ENCODE measurements at places on chromosomes 4 and X.

- no peak for DNase-seq
These were observed 88.6 kb downstream of the NR3C2 start for GRCh38 chr4:148353571-148353970.

DNA sequence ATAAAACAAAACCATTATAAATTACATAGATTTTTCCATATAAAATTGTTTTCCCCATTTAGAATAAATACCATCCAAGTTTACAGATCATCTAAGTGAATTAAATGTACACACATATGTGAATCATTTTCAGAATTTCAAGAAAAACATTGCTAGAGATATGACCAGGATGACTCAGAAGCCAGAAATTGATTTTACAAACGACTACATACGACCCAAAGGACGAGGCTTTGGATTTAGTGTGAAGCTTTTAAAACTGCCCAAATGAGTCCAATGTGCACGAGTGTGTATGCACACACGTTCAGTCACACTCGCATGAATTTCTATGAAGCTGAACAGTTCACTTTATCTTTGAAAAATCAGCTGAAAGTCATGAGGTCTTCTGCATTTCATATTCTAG lies 37.9 kb downstream of the MFAP3L start:
- no peak for DNase-seq

DNA sequence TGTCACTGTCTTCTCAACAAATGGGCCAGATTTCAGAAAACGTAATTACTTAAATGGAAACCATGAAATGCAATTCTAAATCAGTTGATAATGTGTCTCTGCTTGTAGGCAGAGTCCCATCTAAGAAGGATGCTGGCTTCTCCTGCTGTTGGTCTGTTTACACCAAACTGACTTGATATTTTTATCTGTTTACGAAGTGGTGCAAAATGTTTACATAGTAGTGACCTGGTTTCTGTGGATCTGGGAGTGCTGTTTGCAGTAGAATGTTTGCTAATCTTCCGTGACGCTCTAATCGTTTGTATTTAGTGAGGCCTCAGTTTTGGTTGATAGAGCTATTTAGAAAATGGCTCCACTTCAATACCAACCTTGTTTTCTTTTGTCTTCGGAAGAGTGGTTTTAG lies 213.5 kb downstream of the VEGFC start:
- DNase-seq: no peak

DNA sequence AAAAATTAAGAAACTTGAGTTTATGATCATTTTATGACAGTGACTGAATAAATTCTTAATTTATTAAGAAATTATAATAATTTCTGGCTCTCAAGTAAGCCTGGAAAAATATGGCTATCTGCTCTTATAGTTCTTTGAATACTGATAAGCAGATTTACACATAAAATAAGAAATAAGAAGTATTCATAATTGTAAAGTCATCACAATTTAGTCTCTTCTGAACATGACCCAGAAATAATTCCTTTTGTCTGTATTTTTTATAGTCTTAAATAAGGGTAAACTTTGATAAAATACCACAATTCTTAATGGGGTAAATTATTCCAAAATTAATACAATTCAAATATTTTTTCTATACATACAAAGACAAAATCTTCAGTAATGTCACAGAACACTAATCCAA lies 72.7 kb downstream of the ANKRD17 start:
- no peak for DNase-seq

DNA sequence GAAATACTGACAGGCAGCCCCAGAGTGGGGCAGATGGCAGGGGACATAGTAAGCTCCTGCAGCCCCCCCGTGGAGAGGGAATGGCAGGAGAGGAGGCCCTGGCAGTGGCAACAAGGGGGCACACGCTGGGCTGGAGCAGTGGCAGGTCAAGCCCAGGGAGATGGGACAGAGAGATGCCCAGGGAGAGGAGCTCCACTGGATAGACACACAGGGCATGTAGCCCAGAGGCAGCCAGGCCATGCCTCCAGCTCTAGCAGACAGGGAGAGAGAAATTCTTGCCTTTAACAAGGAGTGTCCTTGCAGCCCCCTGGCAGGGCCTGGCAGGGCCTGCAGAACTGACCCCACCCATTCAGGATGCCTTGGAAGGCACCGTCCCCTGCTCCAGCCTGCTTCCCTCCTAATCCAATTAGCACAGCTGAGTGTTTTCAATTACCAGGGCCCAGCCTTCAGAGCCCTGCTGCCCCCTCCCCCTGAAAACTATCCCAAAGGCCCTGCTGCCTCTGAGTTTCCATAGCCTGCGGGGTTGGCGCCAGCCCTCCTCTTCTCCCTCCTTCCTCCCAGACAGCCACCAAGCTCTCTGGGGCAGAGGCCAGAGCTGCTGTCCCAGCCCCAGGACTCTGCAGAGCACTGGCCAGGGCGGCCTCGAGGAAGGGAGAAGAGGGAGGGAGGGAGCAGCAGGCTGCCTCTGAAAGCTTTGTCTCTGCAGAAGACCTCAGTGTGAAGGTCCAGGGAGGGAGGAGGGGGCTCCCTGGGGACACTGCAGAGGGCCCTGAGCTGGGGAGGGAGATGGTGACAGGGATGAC lies 12.5 kb downstream of the L1CAM start:
- no peak for DNase-seq

DNA sequence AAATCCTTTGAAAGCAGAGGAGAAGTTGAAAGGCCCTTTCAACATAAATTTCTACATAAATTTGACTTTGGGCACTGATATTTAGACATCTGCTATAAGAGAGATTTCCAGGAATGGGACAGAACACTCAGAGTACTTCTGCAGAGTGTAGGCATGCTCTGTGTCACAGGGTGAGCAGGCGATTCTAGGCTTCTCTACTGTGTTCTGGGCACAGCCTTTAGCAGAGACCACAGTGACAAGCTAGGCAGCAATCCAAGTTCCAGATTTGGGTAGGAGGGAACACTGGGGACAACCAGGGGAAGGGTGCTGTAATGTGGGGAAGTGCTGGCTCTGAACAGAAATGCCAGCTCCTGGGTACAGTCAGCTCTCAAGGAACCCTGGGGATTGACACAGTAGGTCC lies 6.9 kb downstream of the MAGEA10 start:
- DNase-seq: no peak

DNA sequence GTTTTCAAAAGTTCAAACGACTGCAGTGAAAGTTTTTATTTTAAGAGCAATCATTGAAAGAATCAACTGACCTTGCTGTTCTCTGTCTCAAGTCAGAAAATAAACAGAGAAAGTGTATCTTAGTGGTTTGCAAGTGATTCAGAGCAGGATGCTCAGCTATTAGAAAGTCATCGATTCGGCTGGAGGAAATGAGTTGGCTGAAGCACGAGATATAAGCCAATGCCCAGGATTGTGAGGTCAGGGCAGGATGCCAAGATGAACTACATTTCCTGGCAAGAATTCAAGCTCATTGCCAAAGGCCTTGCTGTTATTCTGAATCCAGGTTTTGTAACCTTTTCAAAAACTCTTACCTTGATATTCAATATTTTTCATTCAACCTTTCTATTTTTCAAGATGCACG lies 541.4 kb upstream of the BOD1L1 start:
- DNase-seq: no peak

- DNase-seq: no peak
These were observed 125.8 kb upstream of the VCX3A start for GRCh38 chrX:6660567-6661264.

- no peak for DNase-seq
These were observed 57.1 kb downstream of the TMEM131L start for GRCh38 chr4:153523164-153523796.

GRCh38 chrX:120016068-120016441 lies 61.4 kb downstream of the RHOXF2B start:
- no peak for DNase-seq

GRCh38 chr4:168931215-168931650 lies 78.8 kb downstream of the CBR4 start:
- DNase-seq: no peak

DNA sequence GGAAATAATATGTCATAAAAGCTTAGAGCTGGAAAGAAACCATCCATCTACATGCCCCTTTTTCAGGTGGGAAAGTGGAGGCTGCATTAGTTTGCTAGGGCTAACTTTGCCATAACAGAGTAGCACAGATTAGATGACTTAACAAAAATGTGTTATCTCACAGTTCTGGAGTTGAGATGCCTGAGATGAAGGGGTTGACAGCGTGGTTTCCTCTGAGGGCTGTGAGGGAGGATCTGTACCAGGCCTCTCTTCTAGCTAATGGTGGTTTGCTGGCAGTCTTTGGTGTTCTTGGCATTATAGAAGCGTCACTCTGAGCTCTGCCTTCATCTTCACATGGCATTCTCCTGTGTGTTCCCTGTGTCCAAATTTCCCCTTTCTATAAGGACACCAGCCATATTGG lies 2.4 kb downstream of the CHRNA9 start:
- no peak for DNase-seq

DNA sequence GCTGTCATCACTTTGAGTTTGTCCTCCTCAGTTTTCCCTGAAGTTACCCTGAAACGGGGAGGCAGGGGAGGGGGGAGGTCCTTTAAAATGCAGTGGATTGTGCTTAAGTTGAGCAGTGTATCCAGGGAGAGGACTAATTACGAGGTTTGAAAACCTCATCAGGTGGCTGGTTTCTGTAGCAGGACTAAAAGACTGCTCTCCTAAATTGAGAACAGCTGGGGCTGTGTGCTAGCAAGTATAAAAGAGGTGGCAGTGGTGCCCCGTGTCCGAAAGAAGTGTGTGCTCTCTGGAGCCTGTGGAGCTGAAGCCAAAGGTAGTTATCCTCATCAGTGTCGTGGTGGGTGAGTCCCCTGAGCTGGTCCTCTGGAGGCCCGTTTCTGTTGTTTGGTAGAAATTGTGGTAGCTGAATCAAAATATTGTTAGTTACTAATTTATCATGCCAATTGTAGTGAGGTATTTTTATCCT lies 37.2 kb upstream of the CYP2U1 start:
- DNase-seq: no peak

Measured in Peyer's patch (tissue), 4 donors.